Breast epithelium (tissue), 4 donors: ENCODE measurements at places on chromosomes 16 and 17. TPM values are rescaled to one million over a fixed set of nuclear protein-coding genes. Genes with fewer than 3 reads are reported as not detected.

GRCh38 chr17:78798695-78799559 is 16.9 kb upstream of the CYTH1 start:
- no peaks in the 10 kb centered on the region for H3K27me3 ChIP-seq
- peak overlapping the region; percentile 19 for H3K27ac ChIP-seq
- H3K36me3 ChIP-seq: no peaks in the 10 kb centered on the region
- DNase-seq: no peak

GRCh38 chr17:9213303-9213640 is 192.0 kb downstream of the NTN1 start:
- H3K36me3 ChIP-seq: no peaks in the 10 kb centered on the region
- no peak for DNase-seq
- H3K4me1 ChIP-seq: no peaks in the 10 kb centered on the region

- H3K4me1 ChIP-seq: peaks cover 63% of the 10 kb centered on the region
- H3K4me3 ChIP-seq: no peak overlapping the region
- DNase-seq: no peak
- H3K27me3 ChIP-seq: no peaks in the 10 kb centered on the region
- no peaks in the 10 kb centered on the region for H3K36me3 ChIP-seq
Measured at GRCh38 chr16:75252946-75253911, 1.8 kb upstream of the BCAR1 start.

GRCh38 chr17:5630434-5630833 is 46.1 kb upstream of the NLRP1 start:
- H3K4me1 ChIP-seq: no peaks in the 10 kb centered on the region
- H3K27me3 ChIP-seq: no peaks in the 10 kb centered on the region
- no peak overlapping the region for H3K4me3 ChIP-seq
- no peak overlapping the region for H3K27ac ChIP-seq
- DNase-seq: no peak
- H3K36me3 ChIP-seq: no peaks in the 10 kb centered on the region

- no peak for DNase-seq
- H3K36me3 ChIP-seq: no peaks in the 10 kb centered on the region
- H3K4me3 ChIP-seq: no peak overlapping the region
- no peaks in the 10 kb centered on the region for H3K27me3 ChIP-seq
- peak overlapping the region; percentile 20 for H3K27ac ChIP-seq
Measured at GRCh38 chr17:73614256-73614655, 30.0 kb downstream of the SDK2 start.

GRCh38 chr17:31807846-31808245 is 51.2 kb downstream of the COPRS start:
- no peak for DNase-seq
- H3K27me3 ChIP-seq: no peaks in the 10 kb centered on the region
- H3K27ac ChIP-seq: no peak overlapping the region
- H3K4me3 ChIP-seq: no peak overlapping the region

- H3K4me1 ChIP-seq: peaks cover 6% of the 10 kb centered on the region
- H3K27me3 ChIP-seq: no peaks in the 10 kb centered on the region
- H3K27ac ChIP-seq: no peak overlapping the region
- DNase-seq: no peak
- H3K4me3 ChIP-seq: no peak overlapping the region
Measured at GRCh38 chr17:81086789-81087551, 52.0 kb downstream of the BAIAP2 start.

- peak; percentile 73 for DNase-seq
- no peaks in the 10 kb centered on the region for H3K27me3 ChIP-seq
- H3K27ac ChIP-seq: peak overlapping the region; percentile 89
- no peak overlapping the region for H3K4me3 ChIP-seq
Measured at GRCh38 chr17:50534222-50534978, 1.9 kb downstream of the EPN3 start.

DNA sequence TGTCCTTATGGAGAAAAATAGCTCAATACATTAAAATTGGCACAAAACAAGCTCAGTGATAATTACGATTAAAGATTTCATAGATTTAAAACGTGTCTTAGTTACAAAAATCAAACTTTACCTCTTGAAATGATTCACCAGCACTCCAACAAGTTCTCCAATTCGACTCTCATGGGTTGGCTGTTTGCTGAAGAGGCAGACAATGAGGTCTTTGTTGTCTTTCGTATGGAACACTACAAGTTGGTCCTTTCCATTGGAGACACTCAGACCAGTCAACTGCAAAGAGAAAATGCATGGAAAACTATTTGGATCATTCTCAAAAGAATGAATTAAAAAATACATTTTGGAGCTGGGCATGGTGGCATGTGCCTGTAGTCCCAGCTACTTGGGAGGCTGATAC is 118.2 kb downstream of the CDK5R1 start:
- H3K27me3 ChIP-seq: no peaks in the 10 kb centered on the region
- H3K36me3 ChIP-seq: no peaks in the 10 kb centered on the region
- no peaks in the 10 kb centered on the region for H3K4me1 ChIP-seq
- H3K27ac ChIP-seq: no peak overlapping the region

GRCh38 chr16:5874899-5875298 is 777.3 kb upstream of the EEF2KMT start:
- H3K4me1 ChIP-seq: no peaks in the 10 kb centered on the region
- no peaks in the 10 kb centered on the region for H3K36me3 ChIP-seq
- no peak for DNase-seq
- H3K27ac ChIP-seq: no peak overlapping the region

DNA sequence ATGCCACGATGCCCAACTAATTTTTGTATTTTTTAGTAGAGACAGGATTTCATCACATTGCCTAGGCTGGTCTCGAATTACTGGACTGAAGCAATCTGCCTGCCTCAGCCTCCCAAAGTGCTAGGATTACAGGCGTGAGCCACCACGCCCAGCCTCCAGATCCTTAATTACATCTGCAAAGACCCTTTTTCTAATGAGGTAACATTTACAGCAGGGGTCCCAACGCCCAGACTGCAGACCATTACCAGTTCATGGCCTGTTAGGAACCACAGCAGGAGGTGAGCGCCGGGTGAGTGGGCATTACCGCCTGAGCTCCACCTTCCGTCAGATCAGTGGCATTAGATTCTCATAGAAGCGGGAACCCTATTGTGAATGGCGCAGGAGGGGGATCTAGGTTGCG is 4.0 kb upstream of the RAB11FIP4 start:
- H3K27me3 ChIP-seq: peaks cover 3% of the 10 kb centered on the region
- peaks cover 5% of the 10 kb centered on the region for H3K4me1 ChIP-seq
- no peak for DNase-seq
- no peaks in the 10 kb centered on the region for H3K36me3 ChIP-seq
- no peak overlapping the region for H3K27ac ChIP-seq

GRCh38 chr17:27620721-27621120 is 10.3 kb upstream of the LGALS9 start:
- no peaks in the 10 kb centered on the region for H3K36me3 ChIP-seq
- H3K27ac ChIP-seq: no peak overlapping the region
- H3K27me3 ChIP-seq: no peaks in the 10 kb centered on the region
- no peaks in the 10 kb centered on the region for H3K4me1 ChIP-seq
- no peak for DNase-seq
- no peak overlapping the region for H3K4me3 ChIP-seq

- H3K27me3 ChIP-seq: no peaks in the 10 kb centered on the region
- no peak overlapping the region for H3K27ac ChIP-seq
- H3K36me3 ChIP-seq: no peaks in the 10 kb centered on the region
- no peak overlapping the region for H3K4me3 ChIP-seq
- DNase-seq: no peak
- no peaks in the 10 kb centered on the region for H3K4me1 ChIP-seq
Measured at GRCh38 chr17:11682646-11683045, 84.4 kb downstream of the DNAH9 start.

DNA sequence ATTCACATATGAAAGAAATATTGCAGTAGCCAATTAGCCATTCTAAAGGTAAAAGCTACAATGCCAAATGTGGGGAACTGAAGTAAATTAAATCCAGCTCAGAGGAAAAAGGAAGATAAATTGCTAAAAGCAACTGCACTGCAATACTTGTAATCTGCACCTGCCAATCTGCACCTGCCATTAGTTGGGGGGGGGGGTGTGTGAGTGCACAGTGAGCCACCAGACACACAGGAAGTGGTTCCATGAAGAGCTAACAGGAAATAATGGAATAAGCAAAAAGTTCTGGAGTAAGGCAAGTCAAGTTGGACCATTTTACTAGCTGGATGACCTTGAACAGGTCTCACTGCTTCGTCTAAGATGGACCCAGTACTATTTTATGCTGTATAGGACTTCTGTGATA is 191.8 kb downstream of the PARN start:
- H3K36me3 ChIP-seq: no peaks in the 10 kb centered on the region
- H3K27ac ChIP-seq: no peak overlapping the region
- H3K4me3 ChIP-seq: no peak overlapping the region
- no peaks in the 10 kb centered on the region for H3K27me3 ChIP-seq
- H3K4me1 ChIP-seq: no peaks in the 10 kb centered on the region

DNA sequence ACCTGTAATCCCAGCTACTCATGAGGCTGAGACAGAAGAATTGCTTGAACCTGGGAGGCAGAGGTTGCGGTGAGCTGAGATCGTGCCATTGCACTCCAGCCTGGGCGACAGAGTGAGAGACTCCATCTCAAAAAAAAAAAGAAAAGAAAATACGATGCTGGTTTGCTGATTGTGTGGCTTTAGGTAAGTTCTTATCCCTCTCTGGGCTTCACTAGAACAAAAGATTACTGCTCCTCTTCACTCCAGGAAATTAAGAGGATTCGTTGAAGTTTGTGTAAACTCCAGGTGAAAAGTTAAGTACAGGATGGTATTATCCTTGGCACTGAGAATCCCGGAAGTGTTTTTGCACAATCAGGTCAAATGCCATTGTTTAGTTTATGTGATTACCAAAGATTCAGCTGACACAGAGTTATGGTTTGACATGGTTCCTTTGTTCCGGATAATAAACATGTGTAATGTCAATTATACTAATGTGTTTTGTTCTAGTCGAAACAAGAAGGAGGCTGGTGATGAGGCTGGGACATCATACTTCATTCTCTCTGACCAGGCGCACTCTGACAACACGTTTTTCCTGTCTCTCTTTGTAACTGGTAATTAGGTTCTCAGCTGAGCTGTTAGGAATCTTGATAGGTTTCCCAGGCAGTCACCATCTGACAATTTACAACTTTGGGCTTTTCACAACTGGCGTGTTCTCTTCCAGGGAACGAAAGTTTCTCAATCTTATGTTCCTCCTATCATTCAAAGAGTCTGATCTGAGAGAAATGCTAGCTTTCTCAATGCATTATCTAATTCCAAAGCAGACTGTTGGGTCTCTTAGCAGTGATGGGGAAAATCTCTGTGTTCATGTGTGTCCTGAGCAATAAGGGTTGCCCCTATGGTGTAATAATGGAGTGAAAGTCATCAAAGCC is 10.8 kb upstream of the TAOK1 start:
- H3K36me3 ChIP-seq: no peaks in the 10 kb centered on the region
- DNase-seq: no peak
- no peaks in the 10 kb centered on the region for H3K4me1 ChIP-seq
- H3K4me3 ChIP-seq: no peak overlapping the region

- H3K27ac ChIP-seq: no peak overlapping the region
- no peaks in the 10 kb centered on the region for H3K27me3 ChIP-seq
- no peaks in the 10 kb centered on the region for H3K36me3 ChIP-seq
Measured at GRCh38 chr17:41263212-41263611, 2.0 kb upstream of the KRTAP9-6 start.

GRCh38 chr17:17096438-17097178 is 54.4 kb downstream of the MPRIP start:
- no peaks in the 10 kb centered on the region for H3K27me3 ChIP-seq
- H3K4me1 ChIP-seq: peaks cover 7% of the 10 kb centered on the region
- no peaks in the 10 kb centered on the region for H3K36me3 ChIP-seq

- H3K4me1 ChIP-seq: no peaks in the 10 kb centered on the region
- no peaks in the 10 kb centered on the region for H3K36me3 ChIP-seq
- peak overlapping the region; percentile 71 for H3K4me3 ChIP-seq
- H3K27ac ChIP-seq: peak overlapping the region; percentile 96
- H3K27me3 ChIP-seq: no peaks in the 10 kb centered on the region
Measured at GRCh38 chr16:57373117-57373947, 1.0 kb downstream of the CX3CL1 start.

- no peaks in the 10 kb centered on the region for H3K4me1 ChIP-seq
- no peak for DNase-seq
- no peaks in the 10 kb centered on the region for H3K27me3 ChIP-seq
- no peaks in the 10 kb centered on the region for H3K36me3 ChIP-seq
Measured at GRCh38 chr16:67104061-67104460, 5.7 kb upstream of the PHAF1 start.

GRCh38 chr16:8623634-8624033 is 2.1 kb downstream of the METTL22 start:
- no peak overlapping the region for H3K4me3 ChIP-seq
- no peaks in the 10 kb centered on the region for H3K36me3 ChIP-seq
- no peak overlapping the region for H3K27ac ChIP-seq
- no peaks in the 10 kb centered on the region for H3K4me1 ChIP-seq
- no peaks in the 10 kb centered on the region for H3K27me3 ChIP-seq

- H3K4me1 ChIP-seq: no peaks in the 10 kb centered on the region
- H3K4me3 ChIP-seq: no peak overlapping the region
- H3K27me3 ChIP-seq: peaks cover 13% of the 10 kb centered on the region
- no peak for DNase-seq
- H3K36me3 ChIP-seq: no peaks in the 10 kb centered on the region
Measured at GRCh38 chr16:86092586-86093480, 193.9 kb downstream of the IRF8 start.

GRCh38 chr17:44006598-44007345 is 2.4 kb downstream of the NAGS start:
- peak; percentile 100 for DNase-seq
- H3K4me1 ChIP-seq: peaks cover 8% of the 10 kb centered on the region
- peak overlapping the region; percentile 80 for H3K27ac ChIP-seq
- H3K4me3 ChIP-seq: peak overlapping the region; percentile 86

DNA sequence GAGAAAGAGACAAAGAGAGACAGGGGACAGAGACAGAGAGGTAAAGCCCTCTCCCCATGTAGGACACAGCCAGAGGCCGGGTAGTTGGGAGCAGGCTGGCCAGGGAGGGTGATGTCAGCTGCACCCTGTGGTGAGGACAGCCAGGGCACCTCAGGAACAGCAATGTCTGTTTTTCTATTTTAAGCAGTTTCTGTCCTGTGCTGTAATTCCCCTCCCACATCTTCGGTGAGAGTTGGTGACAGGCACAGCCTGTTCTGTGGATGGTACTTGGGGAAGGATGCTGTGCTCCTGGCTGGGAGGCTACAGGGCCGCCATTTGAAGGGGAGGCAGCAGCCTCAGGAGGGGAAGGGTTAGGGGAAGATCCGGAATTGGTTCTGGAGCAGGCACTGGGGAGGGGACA is 163.5 kb downstream of the SDK2 start:
- H3K27ac ChIP-seq: no peak overlapping the region
- peaks cover 7% of the 10 kb centered on the region for H3K27me3 ChIP-seq
- no peak for DNase-seq
- H3K4me1 ChIP-seq: no peaks in the 10 kb centered on the region
- H3K4me3 ChIP-seq: no peak overlapping the region

PLXDC1 gene
- 23.1 TPM for total RNA-seq

ABI3 gene
- 1.9 TPM for total RNA-seq

KIF2B gene
- total RNA-seq: not detected

TRPV3 gene
- 1.0 TPM for total RNA-seq

PGAP6 gene
- 24.5 TPM for total RNA-seq

SLFN14 gene
- not detected for total RNA-seq

TMEM204 gene
- total RNA-seq: 37.0 TPM

PPP1R27 gene
- not detected for total RNA-seq

ASGR1 gene
- total RNA-seq: 1.4 TPM

SEZ6 gene
- total RNA-seq: not detected

DPEP1 gene
- total RNA-seq: 0.80 TPM
